KBM-7 (cell line): ENCODE measurements at places on chromosomes 11 and 22.

DNA sequence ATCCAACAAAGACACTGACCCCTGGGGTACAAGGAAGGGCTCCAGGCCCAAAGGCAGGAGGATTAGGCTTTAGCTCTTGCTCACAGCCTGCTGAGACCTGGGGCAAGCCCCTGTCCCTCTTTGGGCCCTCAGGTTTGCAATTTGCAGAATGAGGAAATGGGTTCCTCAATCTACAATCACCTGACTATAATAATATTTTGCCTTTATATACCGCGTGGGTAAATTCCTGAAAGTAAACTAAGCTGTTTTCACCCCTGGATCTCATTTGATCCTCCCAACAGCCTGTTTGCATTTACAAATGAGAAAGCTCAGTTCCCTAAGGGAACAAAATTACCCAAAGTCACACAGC is 797 bp downstream of the STARD10 start:
- DNase-seq = no peak

GRCh38 chr11:127843483-127844396 is 743.6 kb downstream of the ETS1 start:
- peak; percentile 37 for DNase-seq

DNA sequence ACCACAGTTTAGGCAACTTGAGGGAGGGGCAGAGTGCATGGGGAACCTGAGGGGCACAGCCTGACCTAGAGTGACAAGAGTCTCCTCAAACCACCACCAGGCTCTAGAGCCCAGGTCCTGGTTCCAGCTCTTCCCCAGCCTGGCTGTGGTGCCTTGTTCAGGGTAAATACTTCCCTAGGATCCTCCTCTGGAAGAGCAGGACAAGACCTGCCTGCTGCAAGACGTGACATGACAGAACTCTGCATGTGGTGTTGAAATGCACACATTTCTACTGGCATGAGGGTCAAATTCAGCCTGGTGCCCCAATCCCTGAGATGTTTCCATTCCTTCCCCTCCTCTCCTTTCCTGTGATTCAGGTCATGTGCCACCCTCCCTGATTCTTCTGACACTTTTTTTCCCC is 3.3 kb downstream of the SEC14L2 start:
- DNase-seq = no peak

DNA sequence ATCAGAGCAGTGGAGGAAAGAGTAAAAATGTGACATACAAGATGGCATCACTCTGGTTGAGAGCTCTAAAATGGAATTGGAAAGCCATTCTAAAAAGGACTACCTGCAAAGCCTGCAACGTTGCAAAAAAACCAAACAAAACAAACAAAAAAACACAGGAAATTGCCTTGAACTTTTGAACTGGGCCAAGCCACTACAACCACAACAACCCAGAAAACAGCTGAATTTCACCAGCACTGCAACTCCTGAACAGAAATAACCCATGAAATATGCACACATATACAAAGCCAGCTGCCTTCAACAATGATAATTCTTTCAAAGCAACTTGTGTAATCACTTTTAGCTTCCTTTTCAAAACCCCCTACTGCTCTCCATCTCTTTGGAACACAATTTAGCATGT is 326.6 kb upstream of the LRRC4C start:
- DNase-seq = no peak

- DNase-seq = no peak
Measured at GRCh38 chr11:22491555-22492225, 133.9 kb downstream of the FANCF start.

DNA sequence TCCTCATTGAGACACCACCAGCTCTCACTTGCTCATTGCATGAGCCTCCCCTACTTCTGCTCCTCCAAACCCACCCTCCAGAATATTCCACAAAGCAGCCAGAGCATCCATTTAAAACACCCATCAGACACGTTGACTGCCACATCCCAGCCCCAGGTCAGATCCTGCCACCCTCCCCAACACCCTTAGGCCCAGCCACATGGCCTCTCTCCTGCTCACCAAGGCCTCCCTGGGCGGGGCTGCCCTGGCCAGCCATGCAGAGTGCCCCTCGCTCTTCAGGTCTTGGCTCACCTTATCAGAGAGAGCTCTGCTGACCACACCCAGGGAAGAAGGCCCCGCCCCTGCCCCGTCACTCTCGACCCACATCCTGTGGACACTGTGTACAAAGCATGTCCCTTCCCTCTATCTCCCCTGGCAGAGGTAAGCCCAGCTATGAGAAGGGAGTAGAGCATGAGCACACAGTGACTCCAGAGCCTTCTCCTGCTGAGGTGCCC is 106.8 kb downstream of the MICAL3 start:
- DNase-seq = no peak

DNA sequence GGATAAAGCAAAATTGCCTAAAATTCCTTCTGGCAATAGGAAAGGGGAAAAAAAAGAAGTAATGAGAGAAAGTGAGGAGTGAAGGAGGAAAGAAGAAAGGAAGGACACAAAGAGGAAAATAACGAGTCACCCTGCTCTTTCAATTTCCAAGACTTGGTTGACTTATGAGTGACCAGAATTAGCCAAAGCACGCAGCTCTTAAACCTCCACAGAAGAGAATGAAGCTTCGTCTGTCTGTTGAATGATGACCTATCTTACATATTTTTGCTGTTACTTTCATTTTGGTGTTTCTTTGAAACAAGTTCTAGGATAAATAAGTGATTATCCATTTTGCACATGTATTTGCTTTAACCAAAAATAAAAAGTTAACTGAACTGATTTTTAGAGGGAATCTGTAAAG is 728 bp downstream of the MMP27 start:
- DNase-seq = no peak
